ENCODE measurements at places on chromosomes 4 and X.

DNA sequence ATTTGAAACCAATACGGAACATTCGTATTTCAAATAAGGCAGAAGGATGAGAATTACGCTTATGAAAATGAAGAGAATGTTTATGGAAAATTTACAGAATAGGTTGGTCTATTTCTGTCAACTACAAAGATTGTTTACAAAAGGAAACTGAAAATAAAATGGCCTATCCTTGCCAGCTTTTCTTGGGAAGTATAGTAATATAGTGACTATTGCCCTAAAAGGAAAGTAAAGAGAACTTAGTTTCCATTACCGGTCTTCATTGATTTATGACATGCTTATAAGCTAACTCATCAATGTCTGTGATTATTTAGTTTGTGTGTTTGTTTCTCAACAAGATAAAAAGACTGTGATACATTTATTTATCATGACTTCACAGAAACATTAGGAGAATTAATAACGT lies 2.9 kb upstream of the SPRY1 start:
- no peak for DNase-seq

DNA sequence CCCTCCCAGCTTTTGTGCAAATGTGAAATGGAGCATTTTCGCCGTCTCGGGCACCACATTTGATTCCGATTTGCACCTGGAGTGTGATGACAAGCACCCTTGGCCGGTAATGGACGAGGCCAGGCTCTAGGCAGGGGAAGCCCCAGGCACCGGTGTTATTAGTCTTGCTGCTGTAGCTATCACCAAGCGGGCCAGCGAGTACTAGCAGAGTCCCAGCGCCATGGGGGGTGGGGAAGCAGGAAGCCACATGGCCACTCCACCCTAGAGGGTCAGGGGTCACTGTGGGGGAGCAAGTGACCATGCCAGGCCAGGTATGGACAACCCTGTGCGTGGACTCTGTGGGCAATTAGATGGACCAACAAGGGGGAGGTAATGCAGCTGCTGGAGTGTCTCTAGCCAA lies 88.8 kb downstream of the CPZ start:
- no peak for DNase-seq

DNA sequence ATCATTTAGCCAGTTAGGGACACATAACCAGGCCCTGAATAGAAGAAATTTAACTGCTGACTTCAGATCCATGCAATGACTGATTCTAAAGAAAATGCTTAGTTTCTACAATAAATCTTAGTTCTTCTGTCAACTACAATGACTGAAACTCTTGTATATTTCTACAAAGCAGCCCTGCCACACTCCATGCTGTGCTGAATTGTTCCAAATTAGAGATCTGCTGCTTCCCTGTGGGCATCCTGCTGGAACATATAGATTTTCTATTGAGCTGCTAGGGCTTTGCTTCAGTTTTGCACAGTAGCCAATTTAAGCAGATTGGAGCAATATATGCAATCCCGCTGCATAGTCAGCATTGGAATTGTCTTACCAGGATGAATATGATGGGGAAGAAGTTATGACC lies 312.8 kb upstream of the SMIM31 start:
- DNase-seq = no peak

DNA sequence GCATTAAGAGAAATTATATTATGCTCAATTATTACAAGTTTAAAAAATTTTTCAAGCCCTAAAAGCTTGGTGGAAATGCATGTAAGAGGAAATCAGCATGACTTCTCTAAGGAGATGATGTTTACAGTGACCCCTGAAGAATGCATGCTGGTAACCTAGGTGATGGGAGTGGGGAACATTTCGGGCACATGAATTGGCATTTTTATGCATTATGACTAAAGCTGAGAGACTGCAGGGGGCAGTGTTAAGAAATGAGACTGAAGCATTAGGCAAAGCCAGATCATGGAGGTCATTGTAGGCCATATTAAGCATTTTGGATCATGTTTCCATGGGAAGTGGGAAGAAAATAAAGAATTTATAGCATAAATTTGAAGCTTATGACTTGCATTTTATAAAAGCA lies 421.3 kb downstream of the FAT4 start:
- DNase-seq = peak; percentile 71

GRCh38 chrX:124113621-124114600 lies 152.4 kb downstream of the STAG2 start:
- DNase-seq = no peak

- peak; percentile 30 for DNase-seq
Observed at GRCh38 chr4:117664706-117665444, 369.4 kb upstream of the NDST3 start.

- no peak for DNase-seq
Observed at GRCh38 chrX:129842510-129843208, 1.0 kb downstream of the ZDHHC9 start.

DNA sequence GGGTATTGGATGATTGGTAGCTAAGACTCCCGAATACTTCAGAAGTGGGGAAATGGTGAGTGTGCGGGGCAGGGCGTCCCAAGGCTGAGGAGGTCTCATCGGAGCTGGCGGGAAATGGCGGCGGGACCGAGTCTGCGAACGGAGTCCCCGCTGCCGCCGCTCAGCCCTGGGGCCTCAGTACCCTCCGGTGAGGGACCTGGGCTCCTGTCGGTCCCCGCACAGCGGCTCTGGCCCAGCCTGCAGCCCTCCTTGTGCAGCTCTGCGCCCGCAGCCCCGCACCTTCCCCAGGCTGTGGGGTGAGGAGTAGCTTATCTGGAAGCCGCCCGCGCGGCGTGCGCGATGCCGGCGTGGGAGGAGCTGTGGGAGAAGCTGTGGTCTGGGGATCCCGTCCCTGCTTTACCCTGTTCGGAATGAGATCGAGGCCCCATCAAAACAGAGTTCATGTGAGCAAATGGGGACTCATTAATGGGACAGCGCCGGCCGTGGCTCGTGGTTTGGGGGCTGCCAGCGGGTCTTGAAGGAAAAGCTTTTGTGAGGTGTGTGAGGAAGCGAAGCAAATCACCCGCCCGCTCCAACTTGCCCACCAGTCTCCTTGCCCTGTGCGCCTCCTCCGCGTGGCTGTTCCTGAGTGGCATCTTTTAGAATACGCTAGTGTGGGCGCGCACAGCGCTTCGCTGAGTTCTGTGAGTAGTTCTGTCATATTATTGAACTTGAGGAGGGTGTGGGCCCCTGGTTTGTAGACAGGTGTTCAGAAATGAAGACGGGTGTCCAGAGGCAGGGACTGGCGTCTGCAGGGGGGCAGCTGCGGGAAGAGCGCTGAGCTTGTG lies 531 bp downstream of the ZNF141 start:
- no peak for DNase-seq

DNA sequence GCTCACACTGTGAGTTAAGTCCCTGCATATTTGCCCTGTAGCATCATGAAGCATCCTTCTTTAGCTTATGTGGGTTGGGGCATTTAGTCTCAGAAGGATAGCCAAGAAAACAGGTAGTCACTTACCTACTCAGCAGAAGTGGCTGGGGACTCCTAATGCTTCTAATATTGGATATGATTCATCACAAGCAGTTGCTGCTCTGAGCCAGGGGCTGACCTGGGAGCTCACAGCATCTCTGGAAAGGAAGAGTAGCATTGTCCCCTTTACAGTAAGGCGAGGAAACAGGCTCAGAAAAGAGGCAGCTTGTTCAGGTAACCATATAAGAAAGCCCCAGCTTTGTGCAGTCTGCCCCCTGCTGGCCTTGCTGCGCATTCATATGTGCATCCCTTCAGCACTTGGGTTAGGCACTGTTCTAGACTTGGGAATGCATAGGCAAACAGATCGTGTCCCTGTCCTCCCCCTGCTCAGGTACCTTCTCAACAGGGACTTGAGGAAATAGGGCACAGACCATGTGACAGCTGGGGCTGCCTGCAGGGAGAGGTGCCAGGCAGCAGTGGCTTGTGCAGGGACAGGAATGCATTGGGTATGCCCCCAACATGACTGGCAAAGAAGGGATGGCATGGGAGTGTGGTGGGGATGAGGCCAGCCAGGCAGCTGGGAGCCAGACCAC lies 35.7 kb upstream of the TBC1D14 start:
- DNase-seq = peak; percentile 14

DNA sequence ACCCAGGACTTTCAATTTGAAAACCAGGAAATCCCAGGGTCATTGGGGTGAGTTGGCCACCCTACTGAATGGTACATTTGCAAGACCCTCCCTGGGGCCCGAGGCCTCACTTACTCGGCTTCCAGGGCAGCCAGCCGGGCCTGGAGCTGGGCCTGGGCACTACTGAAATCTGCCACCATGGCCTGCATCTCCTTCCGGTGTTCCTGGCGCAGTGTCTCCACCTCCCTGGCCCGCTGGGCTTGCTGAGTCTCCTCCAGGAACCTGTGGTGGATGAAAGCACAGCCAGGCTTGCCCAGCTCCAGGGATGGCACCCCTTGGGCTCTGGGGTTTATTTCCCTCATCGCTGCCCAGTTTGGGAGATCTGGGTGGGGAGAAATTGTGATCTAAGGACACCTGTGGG lies 24.7 kb downstream of the MED28 start:
- no peak for DNase-seq

- peak; percentile 44 for DNase-seq
Observed at GRCh38 chr4:124111922-124112321, 600.6 kb downstream of the ANKRD50 start.

DNA sequence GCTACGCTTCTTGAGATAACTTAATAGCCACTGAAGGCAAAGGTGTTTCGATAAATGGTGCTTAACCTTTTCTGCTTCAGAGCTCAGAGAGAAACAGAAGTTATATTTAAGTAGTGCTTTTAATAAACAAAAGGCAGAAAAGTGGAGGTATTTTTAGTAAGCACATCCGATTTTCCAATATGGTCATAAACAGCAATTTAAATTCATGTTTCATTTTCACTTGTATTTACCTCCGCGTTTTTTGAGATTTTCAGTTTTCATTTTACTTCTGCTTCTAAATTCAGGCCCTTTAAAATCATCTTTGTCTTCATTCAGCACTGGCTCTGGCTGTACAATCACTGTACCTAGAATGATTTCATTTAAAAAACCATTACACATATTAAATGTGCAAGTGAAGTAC lies 92.4 kb downstream of the ATRX start:
- DNase-seq = no peak

- DNase-seq = no peak
Observed at GRCh38 chrX:39137363-39137954, 336.2 kb downstream of the MID1IP1 start.

- DNase-seq = no peak
Observed at GRCh38 chrX:41082783-41083182, 2.5 kb upstream of the USP9X start.

DNA sequence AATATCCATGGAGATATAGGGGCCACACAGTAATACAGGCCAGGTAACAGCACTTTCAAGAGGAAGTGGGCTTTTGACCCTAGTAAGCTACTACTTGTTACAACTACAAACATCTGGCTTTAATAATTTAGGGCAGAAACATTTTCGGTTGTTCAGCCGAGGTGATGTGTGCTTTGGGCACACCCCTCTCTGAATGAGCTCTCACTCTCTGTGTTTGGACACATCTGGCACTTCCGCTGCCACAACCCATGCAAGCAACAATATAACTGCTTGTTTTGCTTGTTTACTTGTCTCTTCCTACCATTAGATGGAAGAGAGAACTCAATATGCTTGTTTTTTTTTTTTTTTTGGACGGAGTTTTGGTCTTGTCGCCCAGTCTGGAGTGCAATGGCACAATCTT lies 277.2 kb downstream of the HS3ST1 start:
- no peak for DNase-seq

GRCh38 chr4:57344296-57344695 lies 234.1 kb upstream of the IGFBP7 start:
- peak; percentile 63 for DNase-seq

DNA sequence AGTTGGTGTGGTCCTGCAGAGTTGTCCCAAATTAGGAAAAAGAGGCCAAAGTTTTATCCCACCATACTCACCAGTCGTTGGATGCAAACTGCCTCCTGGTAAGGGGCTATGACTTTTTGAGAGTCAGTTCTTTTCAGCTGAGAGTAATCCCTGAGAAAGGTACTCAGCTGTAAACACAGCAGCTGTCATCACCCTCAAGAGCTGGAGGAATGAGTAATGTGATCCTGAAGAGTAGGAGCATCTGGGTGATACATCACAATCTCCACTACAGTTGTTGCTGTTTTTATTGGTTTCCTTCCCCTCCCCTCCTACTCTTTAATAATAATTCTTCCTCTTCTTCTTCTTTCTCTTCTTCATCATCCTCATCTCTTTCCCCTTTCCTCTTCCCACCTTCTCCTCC lies 5.7 kb downstream of the MAGEE1 start:
- no peak for DNase-seq

DNA sequence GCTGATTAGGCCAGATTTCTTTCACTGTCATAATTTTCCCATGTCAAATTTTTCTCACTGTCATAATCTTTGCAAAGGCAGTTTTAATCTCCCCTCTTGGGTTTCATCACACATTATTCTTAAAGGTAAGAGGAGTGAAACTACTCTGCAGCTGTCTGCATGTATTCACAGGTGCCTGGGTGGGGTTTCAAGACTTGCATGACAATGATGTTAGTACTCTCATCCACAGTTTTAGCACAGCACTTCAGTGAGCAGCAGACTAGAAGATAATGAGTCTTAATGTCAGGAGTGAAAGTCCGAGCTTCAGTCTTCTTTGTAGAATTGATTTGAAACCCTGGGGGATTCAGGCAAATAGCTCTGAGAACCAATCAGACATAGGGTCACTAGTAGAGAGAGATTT lies 182.5 kb upstream of the GALNT7 start:
- no peak for DNase-seq
